Psoas muscle (tissue), 8 donors: ENCODE measurements at places on chromosomes 3 and 15. TPM values are rescaled to one million over a fixed set of nuclear protein-coding genes. Genes with fewer than 3 reads are reported as not detected.

DNA sequence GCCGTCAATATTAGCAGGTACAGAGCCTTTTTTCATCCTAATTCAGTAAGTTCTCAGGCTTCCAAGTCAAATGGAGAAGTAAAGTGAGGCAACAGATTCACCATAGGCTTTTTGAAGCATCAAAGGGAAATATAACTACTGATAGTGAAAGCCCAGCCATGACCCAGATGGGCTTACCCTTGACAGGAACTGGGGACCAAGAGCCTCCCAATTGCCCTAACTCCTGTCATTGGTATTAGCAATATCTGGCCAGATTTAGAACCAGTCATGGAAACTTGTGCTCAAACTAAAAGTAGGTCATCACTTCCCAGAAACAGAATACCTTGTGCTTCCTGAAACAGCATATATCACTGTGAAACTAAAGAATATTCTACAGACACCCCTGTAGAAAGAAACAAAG is 33.0 kb downstream of the NME9 start:
- DNase-seq, result no peak

- no peak for DNase-seq
Measured at GRCh38 chr15:83582381-83582780, 71.5 kb upstream of the ADAMTSL3 start.

DNA sequence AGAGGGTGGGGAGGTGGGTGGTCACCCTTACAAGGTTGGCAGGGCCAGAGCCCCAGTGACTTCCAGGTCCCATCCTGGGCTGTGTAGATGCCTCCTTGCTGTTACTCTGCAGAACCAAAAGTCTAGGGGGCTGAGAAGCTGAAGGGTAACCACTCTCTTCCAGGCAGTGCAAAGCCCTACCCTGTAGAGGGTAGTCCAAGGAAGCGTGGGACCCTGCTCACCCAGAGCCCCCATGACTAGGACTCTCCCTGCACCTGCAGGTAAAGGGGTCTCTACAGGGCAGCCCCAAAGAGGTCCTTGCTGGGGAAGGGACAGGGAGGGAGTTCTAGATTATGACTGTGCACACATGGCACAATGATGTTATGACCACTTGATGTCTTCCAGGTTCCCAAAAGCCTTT is 14.2 kb downstream of the GHRL start:
- no peak for DNase-seq

GRCh38 chr15:91253605-91254004 is 153.5 kb downstream of the SV2B start:
- DNase-seq, result no peak

GRCh38 chr3:134427400-134428111 is 53.3 kb upstream of the AMOTL2 start:
- DNase-seq, result peak; percentile 88

- no peak for DNase-seq
Measured at GRCh38 chr3:182686033-182686886, 107.0 kb upstream of the ATP11B start.

GRCh38 chr15:58179206-58179605 is 41.0 kb downstream of the AQP9 start:
- no peak for DNase-seq

DNA sequence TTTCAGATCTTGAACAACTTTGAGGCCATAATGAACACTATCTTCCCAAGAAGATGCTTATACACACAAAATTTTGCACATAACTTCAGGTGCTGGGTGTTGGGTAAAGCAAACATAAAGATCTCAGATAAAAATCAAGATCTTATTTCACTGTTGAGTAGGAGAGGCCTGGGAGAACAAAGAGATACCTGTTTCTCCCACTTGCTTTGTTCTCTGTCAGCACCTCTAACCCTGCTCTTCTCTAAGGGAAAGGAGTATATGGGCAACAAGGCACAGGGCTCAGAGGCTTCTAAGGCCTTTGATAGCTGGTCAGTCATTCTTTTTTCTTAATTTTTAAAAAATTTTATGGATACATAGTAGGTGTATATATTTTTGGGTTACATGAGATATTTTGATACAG is 3.6 kb upstream of the GK5 start:
- no peak for DNase-seq

GRCh38 chr15:69414701-69415167 is 585 bp downstream of the KIF23 start:
- no peak for DNase-seq

Gene SERINC4
- polyA plus RNA-seq, result 0.15 TPM

Gene DUOXA1
- 0.04 TPM for polyA plus RNA-seq

GRCh38 chr3:132659000-132659364 is 627 bp downstream of the ACAD11 start:
- no peak for DNase-seq

- DNase-seq, result no peak
Measured at GRCh38 chr3:23084367-23084766, 118.8 kb upstream of the UBE2E2 start.

DNA sequence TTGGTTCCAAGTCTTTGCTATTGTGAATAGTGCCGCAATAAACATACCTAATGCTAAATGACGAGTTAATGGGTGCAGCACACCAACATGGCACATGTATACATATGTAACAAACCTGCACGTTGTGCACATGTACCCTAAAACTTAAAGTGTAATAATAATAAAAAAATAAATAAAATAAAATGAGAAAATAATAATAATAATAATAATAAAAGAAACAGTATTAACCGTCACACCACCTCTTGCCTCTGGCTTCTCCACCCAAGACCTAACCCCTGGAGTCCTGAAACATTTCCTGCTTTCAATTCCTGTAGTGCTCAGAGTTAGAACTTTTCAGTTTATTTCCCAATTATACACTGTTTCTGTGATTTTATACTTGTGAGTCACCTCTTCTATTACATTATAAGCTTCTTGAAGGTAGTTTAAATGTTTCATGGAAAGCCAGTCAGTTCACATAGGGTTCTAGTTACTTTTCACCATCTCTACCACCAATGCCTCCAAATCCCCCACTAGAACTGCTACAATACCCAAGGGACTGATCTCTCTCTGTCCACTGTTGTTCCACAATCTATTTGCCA is 18.4 kb upstream of the GHSR start:
- no peak for DNase-seq

Gene CHRFAM7A
- 0.31 TPM for polyA plus RNA-seq

GRCh38 chr3:187063286-187064121 is 75.8 kb downstream of the RPL39L start:
- DNase-seq, result no peak

DNA sequence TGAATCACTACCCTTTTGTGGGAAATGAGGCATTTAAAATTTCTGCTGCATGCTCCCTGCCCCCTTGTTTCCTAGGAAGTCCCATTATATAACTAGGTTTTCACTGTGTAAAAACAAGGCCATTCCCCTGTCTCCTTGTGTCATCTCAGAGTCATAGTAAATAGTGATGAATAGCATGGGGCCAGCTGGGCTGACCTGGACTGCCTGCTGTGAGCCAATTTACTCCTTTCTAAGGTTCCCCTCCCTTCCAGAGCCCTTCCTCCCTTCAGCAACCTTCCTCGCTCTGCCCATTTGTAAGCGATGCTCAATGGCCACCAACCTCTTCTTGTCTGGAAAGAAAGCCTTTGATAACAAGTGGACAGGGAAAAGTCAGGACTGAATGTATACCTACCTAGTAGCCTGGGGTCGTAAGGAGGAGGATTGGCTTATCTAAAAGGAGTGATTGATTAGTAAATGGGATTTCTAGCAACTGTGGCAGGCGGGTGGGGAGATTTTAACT is 11.7 kb downstream of the ITGA11 start:
- DNase-seq, result no peak

DNA sequence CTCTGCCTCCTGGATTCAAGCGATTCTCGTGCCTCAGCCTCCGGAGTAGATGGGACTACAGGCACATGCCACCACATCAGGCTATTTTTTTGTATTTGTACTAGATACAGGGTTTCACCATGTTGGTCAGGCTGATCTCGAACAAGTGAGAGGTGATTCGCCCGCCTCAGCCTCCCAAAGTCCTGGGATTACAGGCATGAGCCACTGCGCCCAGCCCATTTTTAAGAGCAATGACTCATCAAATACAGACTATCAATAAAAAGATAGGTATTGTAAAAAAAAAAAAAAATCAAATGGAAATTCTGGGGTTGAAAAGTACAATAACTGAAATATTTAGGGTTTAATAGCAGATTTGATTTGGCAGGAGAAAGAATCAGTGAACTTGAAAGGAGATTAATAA is 129.0 kb downstream of the TJP1 start:
- DNase-seq, result no peak

GRCh38 chr3:178498871-178499270 is 37.4 kb upstream of the KCNMB2 start:
- DNase-seq, result no peak

GRCh38 chr3:67640023-67640660 is 14.3 kb downstream of the SUCLG2 start:
- DNase-seq, result no peak

- DNase-seq, result no peak
Measured at GRCh38 chr15:72749700-72750099, 33.9 kb downstream of the ADPGK start.

DNA sequence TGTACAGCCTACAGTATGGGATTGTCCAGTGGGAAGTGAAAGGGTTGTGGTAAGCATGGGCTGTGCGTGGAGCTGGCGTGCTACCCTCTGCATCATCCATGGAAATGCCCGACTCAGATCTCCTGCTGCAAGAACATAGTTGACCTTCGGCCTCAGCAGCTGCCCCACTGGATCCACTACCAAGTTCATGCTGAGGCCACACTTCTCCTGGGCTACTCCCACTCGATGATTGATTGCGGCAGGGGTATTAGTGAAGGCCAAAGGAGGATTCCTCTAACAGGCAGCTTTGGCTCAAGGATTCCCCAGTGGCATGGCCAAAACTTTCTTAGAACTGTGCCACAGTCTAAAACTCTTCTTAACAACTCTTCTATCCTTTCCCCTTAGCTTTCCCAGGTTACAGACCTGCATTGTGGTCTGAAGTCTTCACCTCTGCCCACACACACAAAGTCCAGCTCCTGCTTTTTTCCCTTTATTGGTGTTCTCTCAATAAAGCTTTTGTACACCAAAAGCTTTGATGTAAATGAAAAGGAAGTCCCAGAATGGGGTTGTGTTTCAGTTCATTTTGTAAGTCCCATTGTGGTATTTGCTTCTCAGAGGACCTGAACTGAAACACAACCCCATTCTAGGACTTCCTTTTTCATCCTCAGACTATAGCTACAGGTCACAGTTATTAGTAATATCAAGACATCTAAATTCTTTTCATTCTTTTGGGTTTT is 4.9 kb upstream of the TBC1D5 start:
- no peak for DNase-seq

DNA sequence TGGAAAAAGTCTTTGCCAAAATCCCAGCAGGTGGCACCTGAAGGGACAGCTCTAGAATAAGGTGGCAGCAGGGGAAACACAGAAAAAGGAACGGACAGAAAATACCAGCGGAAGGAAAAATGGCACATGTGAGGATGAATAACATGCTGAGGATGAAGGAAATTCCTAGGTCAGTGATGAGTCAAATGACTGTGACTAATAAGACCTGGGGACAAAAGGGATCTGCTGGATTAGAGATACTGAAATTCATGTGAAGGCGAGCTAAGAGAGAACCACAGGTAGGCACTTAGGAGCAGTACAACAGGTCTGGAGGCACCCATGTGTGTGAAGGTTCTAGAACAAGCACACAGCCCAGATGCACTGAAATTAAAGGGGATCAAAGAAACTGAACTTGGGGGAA is 482.5 kb downstream of the FOXP1 start:
- DNase-seq, result no peak

GRCh38 chr3:124928333-124929202 is 6.0 kb downstream of the MUC13 start:
- DNase-seq, result peak; percentile 55

DNA sequence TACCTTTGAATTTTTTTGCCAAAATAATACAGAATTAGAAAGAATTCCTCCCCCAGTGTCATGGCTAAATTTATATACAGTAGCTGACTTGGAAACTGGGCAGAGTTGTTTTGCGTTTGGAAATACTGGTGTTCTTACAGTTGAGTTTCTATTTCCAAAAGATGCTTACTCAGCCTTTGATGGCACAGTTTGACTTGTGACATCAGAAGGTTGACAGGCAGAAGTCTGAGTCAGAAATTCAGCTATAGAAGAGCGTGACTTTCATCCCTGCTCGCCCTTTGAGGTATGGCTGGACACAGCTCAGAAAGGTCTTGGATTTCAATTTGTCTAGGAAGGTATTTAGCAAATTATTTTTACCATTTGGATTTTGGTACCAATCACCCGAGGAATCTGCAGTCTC is 175.8 kb downstream of the VGLL4 start:
- no peak for DNase-seq

GRCh38 chr15:71167445-71168165 is 52.3 kb downstream of the THSD4 start:
- DNase-seq, result no peak

Gene GPR176
- 0.90 TPM for polyA plus RNA-seq

DNA sequence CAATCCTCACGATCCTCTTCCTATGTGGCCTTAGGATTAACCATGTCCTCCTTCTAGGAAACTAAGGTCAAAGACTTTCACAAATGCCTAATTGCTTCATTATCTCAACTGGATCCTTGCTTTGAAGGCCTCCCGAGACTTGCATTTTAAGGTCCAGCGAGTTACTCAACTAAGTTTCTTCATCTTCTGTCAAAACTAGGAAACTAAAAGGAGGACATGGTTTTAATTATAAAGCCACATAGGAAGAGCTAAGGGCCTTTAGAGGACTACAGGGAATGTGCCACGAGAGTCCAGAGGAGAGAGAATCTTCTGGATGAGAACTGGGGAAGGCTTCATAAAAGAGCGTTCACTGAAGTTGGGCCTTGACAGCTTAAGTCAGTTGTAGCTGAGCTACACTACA is 87.8 kb upstream of the LPP start:
- no peak for DNase-seq

Gene FANCD2OS
- polyA plus RNA-seq, result not detected

DNA sequence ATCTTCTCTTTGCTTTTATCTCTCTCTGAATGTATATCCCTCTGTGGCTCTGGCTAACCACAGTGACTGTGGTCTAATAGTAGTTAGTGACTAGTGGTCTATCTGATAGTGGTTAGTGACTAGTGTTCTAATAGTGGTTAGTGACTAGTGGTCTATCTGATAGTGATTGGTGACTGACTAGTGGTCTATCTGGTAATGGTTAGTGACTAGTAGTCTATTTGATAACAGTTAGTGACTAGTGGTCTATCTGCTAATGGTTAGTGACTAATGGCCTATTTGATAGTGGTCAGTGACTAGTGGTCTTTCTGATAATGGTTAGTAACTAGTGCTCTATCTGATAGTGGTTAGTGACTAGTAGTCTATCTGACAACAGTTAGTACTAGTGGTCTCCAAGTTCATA is 110.5 kb downstream of the MDFIC2 start:
- DNase-seq, result no peak

DNA sequence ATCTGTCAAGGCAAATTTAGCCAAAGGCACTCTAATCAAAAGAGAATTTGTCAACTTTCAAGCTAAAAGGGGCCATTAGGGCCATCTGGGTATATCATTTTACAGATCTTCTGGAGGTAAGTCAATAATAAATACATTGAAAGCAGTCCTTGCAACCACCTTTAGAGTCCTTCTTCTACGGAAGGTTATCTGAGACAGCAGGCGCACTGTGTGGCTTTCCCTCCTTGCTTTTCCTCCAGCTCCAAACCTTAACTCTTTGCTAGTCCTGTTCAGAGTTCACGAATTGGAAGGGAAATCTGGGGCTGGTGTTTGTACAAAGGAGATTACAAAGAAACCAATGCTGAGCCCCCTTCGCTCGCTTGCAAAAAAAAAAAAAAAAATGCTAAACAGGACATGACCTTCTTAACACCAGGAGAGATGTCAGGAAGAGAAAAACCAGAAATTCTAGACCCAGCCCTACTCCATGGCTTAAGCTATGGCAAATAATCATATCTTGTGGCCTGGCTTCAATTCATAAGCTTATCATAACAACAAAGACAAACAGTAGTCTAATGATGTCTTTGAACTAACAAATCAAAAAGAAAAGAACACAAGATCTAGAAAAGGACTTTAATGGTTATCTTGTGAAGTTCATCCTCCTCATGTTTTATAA is 215.7 kb downstream of the STT3B start:
- DNase-seq, result no peak
